Fibroblast of upper back skin (primary cell): ENCODE measurements at places on chromosomes 2 and 18.

GRCh38 chr2:207385903-207386302, 143.9 kb upstream of the CREB1 start:
- DNase-seq = peak; percentile 82

GRCh38 chr2:183773775-183774174, 649.5 kb downstream of the NUP35 start:
- DNase-seq = no peak

DNA sequence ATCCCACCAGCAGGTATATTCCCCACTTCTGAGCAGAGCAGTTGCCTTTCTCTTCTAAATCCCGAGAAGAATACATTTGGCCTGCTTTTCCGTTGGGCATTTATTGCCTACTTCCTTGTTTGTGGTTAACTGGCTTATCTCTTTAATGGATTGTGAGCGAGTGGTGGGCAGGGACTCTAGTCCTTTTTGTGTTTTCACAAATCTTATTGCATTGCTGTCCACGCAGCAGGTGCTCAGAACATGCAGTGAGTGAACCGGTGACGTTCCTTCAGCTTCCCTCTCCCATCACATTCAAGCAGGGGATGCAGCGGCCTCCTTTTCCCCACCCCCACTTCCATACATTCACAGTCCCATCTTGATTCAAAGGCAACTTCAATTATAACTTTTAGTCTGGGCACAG, 28.9 kb upstream of the GAREM2 start:
- no peak for DNase-seq

DNA sequence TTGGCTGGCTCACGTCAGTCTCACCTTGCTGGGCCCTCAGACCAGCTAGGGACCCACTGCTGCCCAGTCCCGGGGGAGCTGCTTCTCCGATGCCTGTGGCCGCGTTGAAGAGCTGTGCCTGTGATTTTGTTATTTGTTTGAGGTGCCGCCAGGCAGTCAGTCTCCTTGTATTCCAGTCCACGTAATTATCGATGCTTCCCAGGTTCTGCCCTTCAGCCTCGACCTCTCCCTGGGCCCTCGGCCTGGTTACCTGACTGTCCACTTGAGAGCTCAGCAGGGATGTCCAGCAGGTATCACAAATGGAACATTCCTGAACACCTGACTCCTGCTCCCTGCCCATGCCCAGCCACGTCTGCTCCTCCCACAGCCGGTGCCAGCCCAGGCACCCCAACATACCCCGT, 195.9 kb upstream of the HS6ST1 start:
- DNase-seq = no peak

GRCh38 chr2:148046802-148047201, 25.9 kb downstream of the MBD5 start:
- DNase-seq = no peak

DNA sequence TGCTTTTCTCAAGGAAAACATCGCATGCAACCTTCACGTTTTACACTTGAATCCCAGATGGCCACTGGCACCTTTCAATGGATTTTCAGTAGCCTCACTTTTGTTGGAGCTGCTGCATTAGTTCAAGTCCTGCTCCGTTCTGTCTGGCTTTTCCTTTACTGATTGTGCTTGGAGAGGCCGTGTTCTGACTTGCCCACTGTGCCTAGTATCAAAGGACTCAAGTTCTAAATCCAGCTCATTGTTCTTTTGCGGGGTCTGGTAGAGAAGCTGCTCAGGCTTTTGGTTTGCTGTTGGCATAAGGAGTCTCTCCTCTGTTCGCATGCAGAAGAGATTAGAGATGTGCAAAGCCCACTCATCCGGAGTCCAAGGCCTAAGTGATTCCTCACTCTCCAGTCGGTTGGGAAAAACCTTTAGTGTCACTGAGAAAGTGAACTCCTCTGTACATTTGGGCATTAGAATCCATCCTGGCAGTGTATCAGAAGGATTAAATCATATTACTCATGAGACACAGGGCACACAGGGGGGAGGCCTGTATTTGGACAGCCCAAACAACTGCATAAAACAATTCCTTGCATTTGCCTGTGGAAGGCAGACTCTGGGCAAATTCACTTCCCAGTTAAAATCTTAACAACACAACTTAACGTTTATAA, 69.7 kb downstream of the NCK2 start:
- DNase-seq = peak; percentile 25

- DNase-seq = no peak
Measured at GRCh38 chr2:194700116-194700515, 956.9 kb upstream of the SLC39A10 start.

GRCh38 chr18:46019936-46020335, 52.1 kb downstream of the PSTPIP2 start:
- peak; percentile 16 for DNase-seq

DNA sequence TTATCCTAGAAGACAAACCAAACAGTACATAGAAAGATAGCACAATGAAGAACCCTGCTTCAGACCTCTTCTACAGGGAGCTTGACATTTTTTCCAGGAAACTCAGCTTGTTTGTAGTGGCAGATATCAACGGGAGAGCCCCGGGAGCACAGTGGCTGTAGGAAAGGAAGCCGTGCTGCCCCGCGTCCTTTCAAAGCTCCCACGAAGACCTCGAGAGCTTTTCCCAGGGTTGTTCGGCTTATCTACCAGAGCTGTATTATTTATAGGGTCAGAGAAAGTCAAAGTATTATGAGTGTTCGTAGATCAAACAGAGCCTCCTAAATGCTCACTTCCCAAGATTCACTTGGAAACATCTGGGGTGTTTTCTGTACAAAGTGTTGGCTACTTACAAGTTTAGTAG, 167.1 kb upstream of the COPS8 start:
- DNase-seq = no peak

DNA sequence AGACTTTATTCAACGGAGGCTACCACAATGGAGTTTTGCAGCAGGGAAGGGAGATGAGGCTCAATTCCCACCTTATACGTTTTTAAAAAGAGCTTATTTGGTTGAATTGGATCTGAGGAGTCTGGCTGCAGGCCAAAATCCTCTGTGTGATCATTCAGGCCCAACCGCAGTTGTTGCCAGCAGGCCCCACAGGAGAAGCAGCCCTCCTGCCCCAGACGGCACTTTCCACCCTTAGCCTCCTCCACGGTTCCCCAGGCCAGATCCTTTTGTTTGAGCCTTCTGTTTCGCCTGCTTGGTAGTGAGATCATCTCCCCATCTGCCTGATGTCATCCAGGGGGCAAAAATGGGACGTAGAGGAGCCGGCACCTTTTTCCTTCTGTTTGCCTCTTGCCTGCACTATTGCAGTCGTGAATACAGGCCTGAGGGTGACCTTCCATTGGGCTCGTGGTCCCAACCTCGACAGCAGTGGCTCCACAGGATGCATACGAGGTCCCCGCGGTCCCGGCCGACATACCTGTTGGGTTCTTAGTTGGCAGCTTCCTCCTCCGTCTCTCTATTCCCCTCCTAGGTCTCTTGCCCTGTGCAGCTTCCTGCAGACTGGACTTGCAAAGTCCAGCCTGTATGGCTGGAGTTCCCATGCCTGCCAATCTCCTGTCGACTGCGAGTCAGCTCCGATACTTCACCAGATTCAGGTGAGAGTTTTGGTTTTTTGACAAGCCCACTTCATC, 9.3 kb upstream of the GPR35 start:
- DNase-seq = no peak

DNA sequence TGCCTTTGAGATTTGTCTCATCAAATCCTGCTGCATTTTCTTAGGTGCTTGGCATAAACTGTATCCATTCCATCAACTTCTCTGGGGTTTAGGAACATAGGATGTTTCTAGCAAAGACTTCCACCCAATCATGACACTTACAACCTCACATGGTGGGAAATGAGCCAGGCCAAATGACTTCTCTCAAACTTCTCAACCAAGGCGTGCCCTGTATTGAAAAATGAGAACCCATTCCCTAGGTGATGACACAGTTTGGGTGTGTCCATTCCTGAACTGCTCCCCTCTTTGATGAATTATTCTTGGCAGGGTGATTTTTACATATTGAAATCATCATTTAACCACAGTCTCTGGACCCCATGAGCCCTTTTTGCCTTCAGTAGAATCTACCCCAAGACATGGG, 161.1 kb downstream of the EN1 start:
- DNase-seq = peak; percentile 88

DNA sequence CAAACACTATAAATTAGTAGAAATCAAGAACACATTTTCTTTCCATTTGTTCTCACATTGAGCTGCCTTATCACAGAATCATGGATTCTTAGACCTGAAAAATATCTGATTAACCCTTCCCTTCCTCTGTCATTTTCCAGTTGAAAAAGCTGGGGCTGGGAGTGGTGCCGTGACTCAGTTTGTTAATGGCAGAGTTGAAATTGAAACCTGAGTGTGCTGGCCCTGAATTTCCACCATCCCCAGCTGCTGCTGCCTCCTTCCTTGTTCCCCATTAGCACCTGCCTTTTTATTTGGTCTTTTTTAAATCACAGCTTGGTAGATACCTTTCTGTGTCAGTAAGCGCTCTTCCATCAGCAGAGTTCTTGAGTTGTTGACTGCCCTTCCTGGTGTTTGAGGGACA, 10.6 kb downstream of the FARP2 start:
- DNase-seq = no peak
